Germinal center (tissue), 1 donor: ENCODE measurements at places on chromosomes 2 and 18.
A peak's percentile ranks its signal among the peaks of the same experiment; 100 is the strongest.

GRCh38 chr2:169493360-169493759 is 14.1 kb downstream of the BBS5 start:
- no peak for DNase-seq

DNA sequence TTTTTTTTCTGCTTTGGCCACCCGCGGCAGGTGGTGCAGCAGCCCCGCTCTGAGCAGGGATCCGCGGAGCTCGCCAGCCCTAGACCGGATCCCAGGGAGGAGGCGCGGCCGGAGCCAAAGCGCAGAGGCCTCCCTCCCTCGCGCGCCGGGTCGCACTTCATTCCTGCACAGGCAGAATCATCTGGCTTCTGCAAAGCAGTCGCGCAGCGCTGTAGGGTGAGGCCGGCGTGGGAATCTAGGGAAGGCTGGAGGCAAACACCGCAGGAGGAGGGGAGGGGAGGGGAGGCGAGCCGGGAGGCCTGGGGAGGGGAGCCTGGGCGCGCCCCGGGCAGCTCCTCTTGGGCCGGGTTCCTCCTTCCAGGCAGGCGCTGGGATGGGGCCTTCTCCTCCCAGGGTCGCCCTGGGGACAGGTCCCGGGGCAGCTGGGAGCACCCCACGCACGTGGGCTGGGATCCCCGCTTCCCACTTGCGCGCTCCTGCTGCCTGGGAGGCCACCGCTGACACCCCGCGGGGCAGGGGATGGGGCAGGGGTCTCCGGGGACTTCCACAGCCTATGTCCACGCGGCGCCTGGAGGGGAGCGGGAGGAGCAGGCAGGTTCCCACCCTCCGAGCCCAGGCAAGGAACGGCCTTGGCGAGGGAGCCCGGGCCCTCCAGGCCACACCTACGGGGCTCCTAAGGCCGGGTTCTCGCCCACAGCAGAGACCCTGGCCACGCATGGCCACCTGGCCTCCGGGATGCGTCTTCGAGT is 45.0 kb downstream of the MBP start:
- no peak for DNase-seq

DNA sequence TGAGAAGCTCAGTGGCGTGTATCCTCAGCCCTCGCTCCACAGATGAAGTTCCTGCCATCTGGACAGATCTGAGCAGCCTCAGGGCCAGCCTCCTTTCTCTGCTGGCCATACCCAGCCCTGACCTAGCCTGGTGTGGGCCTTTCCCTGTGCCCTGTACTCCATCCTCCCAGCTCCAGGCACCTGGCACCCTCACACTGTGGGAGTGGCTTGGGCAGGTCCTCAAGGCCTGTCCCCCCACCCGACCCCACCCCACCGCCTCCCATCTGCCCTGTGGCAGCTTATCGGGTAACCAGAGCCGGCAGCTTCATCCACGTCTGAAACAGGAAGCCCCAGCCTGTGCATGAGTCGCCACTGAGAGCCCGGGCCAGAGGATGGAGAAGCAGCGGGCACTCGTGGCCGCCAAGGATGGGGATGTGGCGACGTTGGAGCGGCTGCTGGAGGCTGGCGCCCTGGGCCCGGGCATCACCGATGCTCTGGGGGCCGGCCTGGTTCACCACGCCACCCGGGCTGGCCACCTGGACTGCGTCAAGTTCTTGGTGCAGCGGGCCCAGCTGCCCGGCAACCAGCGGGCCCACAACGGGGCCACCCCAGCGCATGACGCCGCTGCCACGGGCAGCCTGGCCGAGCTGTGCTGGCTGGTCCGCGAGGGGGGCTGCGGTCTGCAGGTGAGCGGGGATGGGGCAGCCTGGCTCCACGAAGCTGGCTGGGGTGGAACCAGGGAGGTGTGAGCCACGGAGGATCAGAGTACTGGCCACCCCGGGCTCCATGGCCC is at the start of gene ESPNL:
ESPNL (plus strand) TSS at position 292 of the 772 bp plus-strand sequence; CDS start at position 372, 80 bp downstream.
- DNase-seq, result no peak

DNA sequence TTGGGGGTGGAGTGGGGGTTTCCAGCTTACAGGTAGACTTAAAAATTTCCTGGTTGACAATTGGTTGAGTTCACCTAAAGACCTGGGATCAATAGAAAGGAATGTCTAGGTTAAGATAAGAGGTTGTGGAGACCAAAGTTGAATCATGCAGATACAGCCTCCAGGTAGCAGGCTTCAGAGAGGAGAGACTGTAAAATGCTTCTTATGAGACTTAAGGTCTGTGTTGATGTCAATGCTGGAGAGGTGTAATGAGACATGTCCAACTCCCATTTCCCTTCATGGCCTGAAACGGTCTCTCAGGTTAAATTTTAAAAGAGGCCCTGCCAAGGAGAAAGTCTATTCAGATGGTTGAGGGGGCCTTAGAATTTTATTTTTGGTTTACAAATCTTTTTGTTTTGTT is 38.5 kb upstream of the RND3 start:
- DNase-seq, result no peak

DNA sequence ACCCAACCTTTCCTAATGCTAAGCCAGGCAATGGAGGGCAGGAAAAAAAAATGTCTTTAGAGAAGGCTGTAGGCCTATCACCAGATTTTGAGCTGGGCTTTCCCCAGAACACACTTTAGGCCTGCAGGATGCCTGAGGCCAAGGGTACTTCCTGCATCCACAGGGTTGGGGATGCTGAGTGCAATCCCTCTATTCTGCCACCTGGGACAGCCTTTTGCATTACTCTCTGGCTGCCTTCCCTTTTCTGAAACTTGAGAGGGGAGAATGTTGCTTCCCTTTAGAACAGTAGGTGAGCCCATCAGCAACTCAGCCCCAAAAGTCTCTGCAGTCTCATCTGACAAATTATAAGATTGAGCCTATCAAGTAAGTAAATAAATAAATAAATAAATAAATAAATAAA is 195.2 kb downstream of the SLC8A1 start:
- peak; percentile 23 for DNase-seq

GRCh38 chr2:62383846-62384245 is 122.1 kb downstream of the TMEM17 start:
- DNase-seq, result no peak

- DNase-seq, result no peak
Measured at GRCh38 chr2:18926631-18927524, 337.5 kb upstream of the NT5C1B start.

GRCh38 chr18:79662439-79662838 is 17.2 kb upstream of the CTDP1 start:
- DNase-seq, result no peak

DNA sequence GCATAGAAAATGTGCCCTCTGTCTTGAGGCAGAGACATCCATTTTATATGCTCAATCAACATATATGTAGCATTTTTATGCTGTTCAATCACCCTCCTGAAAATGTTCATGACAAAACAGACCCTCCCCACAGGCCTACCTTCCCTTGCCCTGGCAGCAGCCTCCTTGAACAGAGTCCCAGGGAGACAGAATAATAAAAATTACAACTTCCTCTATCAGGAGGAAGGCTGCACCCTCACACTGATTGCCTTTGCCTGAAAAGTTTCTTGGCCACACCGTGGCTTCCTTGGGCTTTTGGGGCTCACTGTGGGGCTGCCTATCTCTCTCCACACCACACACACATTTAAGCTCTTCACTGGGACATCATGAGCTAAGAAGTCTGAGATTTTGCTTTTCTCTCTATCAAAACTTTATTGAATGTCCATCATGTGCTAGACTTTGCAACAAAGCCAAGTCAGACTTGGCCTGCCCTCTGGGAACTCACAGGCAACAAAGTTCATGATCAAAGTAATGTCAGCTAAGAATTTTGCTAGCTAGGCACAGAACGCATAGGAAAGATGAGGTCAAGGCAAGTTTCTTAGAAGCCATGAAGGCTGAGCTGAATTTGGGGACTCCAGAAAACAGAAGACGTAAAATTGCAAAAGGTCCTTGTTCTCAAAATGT is 101.6 kb downstream of the BCL2L11 start:
- no peak for DNase-seq

GRCh38 chr18:78679031-78679430 is 300.6 kb upstream of the SALL3 start:
- DNase-seq, result no peak

GRCh38 chr2:134405611-134406081 is 151.8 kb downstream of the MGAT5 start:
- no peak for DNase-seq

- no peak for DNase-seq
Measured at GRCh38 chr2:9830685-9831410, 12.4 kb upstream of the TAF1B start.

- no peak for DNase-seq
Measured at GRCh38 chr2:180006231-180006630, 866 bp downstream of the CWC22 start.
